ENCODE measurements at places on chromosomes 5 and 9.

- no peak for DNase-seq
Observed at GRCh38 chr5:174563899-174564298, 160.5 kb upstream of the MSX2 start.

GRCh38 chr5:110785356-110785755 is 46.5 kb downstream of the SLC25A46 start:
- DNase-seq, result no peak

DNA sequence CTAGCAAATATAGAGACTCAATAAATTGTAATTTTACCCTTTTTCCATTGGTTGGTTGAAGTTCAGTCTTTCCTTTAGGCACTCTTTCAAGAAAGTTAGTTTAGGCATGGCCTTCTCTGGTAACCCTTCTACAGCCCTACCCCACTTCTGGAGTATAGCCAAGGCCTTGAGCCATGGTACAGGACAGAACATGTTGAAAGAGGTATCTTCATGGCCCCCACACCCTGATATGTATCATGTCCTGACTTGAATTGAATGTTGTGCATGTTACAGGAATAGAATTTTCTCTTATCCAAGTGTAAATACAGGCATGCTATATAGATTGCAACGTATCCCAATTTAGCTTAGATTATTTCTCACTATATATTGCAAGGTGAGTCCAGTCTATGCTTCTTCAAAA is 175.6 kb downstream of the CD180 start:
- no peak for DNase-seq

DNA sequence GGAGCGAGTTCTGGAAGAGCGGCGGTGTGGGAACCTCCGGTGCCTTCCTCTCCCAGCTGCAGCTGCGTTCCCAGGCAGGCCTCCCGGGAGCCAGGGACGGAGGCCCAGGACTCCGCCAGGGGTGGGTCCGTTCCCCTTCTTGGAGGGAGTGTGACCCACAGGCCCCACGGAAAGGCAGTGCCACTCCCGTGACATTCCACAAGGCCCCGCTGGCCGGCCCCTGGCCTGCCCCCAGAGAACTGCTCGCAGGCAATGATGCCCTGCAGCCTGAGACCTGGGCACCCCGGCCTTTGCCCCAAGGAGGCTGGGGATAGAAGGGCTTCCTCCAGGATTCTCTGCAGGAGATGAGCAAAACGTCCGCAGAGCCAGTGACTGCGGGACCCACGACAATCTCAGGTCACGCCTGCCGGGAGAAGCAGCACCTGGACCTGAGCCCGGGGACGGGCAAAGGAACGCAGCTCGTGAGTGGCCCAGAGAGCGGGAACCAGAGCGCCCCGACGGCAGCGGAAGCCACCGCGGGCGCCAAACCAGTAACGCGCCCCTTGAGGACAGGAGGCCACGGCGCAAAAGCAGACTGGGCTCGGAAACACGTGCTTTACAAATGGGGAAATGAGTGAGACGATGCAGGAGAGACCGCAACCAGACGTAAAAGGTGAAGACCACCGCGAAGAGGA is 9.3 kb downstream of the OBP2B start:
- no peak for DNase-seq

- no peak for DNase-seq
Observed at GRCh38 chr9:80440724-80441123, 869.0 kb downstream of the TLE4 start.

GRCh38 chr5:179132586-179133355 is 72.6 kb downstream of the ZNF354C start:
- DNase-seq, result no peak

- no peak for DNase-seq
Observed at GRCh38 chr5:57611177-57611576, 128.6 kb upstream of the ACTBL2 start.

Measured in GM19239 (cell line).